ENCODE measurements at places on chromosomes 16 and 17.
A peak's percentile ranks its signal among the peaks of the same experiment; 100 is the strongest.

DNA sequence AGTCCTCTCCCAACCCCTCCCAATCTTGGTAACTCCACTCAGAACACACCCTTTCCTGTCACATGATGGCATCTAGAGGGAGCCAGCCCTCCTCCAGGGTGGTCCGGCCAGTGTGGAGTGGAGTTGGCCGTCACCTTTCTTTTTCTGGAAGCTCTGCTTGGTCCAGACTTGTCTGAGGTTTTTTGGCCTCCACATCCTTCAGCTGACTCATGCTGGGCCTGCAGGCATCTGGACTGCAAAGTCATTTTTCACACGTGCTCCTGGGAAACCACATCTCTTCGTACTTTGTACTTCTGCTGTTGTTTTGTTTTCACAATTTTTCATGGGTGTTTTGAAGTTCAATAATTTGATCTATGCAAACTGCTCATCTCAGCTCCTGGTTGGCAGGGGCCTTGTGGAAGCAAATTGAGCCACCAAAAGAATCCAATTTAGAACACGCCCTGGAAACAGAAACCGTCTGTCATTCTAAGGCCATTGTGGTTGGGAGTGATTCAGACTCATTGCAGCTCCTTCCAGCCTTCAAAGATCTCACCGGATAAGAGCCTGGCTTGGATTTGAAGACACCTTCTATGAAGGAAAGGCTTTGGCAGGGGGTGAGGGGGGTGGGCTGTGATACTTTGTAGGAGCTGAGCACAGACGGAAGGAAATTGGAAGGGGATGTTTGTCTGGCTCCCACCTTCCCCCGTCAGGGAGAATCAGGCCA is 42.4 kb upstream of the NF1 start:
- no peak for DNase-seq

GRCh38 chr17:17180741-17181525 is 25.2 kb downstream of the PLD6 start:
- no peak for DNase-seq

DNA sequence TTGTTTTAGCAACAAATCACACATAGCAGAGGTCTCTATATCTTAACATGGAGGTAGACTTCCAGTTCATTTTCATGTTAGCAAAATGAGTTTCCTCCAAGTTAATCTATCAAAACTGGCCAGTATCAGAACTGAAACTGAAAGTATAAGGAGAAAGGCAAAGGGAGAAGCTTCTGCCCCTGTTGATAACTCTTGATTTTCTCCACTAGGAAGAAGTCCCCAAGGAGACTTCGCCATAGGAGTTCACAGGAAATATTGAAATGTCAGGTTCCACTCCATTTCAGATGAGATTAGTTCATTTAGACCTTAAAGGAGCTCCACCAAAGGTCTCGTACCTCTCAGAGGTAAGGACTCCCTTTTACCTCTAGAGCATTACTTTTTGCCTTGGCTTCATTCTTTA is 1.2 kb upstream of the OGFOD3 start:
- DNase-seq = no peak

- DNase-seq = no peak
These were observed 7.3 kb downstream of the RGS11 start for GRCh38 chr16:268141-269053.

- DNase-seq = peak; percentile 70
These were observed at the start of gene AARSD1 for GRCh38 chr17:42964161-42964932. TSS of gene AARSD1 (minus strand) at chr17:42964454. CDS start at chr17:42964440, 14 bp downstream.

DNA sequence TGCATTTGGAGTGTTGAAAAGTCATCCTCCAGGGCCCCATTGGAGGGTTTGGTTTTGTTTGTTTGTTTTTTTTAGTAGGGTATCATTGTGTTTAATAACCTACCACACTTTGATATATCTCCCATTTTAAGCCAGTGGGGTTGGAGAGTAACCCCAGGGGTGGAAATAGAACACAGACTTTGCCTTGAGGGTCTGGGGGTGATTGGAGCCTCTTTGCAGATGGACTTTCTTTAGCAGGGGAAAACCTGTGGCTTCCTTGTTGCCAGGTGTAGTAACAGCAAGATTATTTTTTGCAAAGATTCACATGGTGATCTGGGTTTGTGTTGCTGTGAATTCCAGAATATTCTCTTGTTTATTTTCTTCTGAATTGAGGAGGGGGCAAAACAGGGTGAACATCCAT is 1.5 kb downstream of the ABCC1 start:
- DNase-seq = no peak

DNA sequence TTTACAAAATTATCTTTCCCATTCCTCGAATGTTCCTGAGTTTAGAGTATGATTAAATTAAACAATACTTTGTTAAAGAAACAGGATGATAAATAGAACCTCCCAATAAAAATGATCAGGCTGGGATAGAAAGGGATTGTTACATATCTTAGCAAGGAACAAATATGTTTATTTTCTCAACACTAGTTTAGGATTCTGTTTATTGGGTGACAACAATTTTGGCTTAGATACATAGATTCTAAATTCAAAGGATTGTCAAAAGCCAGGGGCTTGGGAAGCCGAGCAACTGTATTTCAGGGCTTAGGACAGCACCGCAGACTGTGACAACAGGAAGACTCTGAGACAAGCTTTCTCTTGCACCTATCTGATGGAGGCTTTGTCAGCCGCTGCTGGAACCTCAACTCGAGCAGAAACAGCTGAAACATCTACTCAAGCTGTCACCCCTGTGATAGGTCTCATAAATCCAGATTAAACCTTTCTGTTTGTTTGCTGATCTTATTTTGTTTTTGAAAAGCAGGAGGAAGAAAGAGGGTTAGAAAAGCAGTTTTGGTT is 562.8 kb upstream of the ZFHX3 start:
- DNase-seq = no peak

DNA sequence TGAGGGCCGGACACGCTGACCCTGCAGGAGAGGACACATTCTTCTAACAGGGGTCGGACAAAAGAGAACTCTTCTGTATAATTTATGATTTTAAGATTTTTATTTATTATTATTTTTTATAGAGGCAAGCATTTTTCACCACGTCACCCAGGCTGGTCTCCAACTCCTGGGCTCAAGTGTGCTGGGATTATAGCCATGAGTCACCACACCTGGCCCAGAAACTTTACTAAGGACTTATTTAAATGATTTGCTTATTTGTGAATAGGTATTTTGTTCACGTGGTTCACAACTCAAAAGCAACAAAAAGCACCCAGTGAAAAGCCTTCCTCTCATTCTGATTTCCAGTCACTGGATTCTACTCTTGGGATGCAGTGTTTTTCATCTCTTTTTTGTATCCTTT is 2.3 kb upstream of the SERPINF1 start:
- no peak for DNase-seq

- DNase-seq = no peak
These were observed 1.9 kb downstream of the NOD2 start for GRCh38 chr16:50695017-50696000.

GRCh38 chr17:73983621-73984400 is 219.7 kb upstream of the RPL38 start:
- no peak for DNase-seq

DNA sequence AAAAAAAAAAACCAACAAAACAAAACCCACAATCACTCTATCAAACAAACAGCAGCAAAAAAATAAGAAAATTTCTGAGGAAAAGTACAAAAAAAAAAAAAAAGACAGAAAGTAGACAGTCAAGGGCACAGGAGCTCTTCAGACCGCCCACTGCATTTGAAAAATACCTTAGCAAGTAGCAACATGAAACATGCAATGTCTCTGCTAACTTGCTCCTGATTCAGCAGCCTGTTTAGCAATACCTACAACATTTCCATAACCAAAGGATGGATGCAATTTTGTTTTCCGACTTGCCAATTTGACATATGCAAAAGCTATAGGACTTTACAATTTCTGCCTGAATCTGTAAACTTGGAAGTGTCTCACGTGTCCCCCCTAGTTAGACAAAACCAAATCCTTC is 57.4 kb downstream of the SYNRG start:
- DNase-seq = no peak

DNA sequence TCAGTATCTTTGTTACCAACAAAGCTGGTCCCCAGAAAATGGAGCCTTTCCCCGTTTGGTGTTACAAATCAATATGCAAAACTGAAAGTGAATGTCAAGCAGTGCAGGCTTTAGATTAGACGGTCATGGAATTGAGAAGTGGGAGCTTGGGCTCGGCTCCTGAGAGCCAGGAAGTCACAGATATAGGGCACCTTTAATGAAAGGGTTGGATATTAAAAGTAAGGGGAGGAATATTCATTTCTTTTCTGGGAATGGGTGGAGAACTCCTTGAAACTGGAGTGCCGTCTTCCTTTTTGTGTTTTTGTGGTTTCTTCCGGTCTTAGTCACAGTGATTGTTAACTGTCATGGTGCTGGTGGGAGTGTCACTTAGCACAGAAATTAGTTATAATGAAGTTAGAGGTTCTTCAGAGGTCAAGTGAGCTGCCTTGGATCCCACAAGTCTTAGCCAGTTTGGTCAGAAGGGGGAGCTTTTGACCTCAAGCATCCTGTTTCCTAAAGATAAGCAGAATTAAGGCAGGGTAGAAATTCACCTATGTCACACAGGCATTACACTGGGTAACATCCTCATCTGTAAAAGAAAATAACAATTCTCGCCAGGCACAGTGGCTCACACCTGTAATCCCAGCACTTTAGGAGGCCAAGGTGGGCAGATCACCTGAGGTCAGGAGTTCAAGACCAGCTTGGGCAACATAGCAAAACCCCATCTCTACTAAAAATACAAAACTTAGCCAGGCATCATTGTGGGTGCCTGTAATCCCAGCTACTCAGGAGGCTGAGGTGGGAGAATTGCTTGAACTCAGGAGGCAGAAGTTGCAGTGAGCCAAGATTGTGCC is 9.6 kb upstream of the EIF1 start:
- no peak for DNase-seq

DNA sequence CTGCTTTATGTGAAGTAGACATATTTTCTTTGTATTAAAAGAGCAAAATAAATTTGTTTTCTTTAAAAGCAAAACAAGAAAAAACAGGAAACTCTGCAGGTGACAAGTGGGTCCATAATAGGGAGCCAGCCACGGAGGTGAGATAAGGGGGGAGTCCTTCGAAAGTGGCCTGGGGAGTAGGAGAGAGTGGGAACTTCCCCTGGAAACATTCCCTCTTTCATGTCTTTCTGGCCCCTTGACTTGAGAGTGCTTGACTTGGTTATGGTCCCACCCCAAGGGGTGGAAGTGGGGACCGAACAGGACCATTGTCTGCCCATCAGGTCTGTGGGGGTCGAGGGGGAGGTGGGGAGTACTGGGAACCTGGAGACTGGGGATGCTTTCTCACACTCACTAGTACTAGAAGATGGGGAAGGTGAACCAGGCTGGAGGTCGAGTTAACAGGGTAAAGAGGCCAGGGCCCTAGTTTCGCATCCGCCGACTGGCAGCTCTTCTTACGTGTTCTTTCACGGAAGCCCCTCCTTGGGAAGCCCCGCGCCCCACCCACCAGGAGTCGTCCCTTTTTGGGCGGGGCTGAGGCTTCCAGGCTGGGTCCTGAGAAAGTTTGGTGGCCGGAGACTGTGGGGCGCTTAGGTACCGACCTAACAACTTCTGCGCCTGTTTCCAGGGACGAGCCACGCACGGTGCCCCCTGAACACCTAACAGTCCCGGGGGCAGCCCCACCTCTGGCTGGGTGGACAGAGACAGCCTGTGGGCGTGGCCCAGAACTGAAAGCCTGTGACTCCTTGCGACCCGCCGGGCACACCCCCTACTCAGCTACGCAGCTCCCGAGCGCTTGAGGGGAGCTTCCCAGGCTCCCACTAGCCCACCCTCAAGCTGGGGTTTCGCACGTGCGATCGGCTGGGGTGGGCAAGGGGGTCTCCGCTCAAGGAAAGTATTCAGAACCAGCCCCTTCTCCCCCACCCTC is 790 bp downstream of the TRADD start:
- DNase-seq = peak; percentile 37

DNA sequence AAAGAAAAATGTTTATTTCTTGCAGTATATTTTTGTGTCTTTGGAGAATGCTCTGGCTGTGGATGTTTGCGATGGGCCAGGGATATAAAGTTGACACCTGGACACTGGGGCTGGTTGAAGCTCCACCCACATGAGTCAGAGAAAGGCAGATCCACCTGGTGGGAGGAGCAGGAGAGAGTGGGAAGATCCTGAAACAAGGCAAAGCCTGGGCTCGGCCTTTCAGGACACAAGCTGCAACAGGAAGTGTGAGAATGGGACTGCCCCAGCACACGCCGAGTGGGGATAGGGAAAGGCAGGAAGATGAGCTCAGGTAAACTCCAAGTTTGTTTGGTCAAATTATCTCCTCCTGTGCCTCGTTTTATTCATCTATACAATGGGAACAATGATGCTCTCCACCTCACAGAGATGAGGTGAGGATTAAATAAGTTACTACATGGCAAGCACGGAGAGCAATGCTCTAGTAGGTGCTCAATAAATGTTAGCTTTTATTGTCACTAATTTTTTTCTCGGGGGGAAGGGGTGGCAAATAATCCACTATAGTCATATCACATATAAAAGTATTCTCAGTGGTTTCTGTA is 21.4 kb upstream of the PITPNM3 start:
- DNase-seq = no peak

GRCh38 chr16:27369806-27370205 is 32.2 kb upstream of the IL21R start:
- no peak for DNase-seq

DNA sequence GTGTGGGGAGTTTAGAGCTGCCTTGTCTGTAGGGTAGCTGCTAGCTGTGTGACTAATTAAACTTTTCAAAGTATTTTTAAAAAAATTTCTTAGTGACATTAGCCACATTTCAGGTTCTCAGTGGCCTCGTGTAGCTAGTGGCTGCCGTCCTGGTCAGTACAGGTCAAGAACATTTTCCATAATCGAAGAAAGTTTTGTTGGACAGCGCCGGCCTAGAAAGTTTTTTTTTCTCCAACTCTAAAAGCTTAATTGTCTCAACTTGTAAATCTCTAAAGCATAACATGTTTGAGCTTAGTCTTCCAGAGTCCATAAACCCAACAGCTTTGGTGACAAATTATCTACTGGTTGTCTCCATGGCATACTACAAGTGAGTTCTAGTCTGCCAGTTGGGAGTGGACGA is 4.3 kb downstream of the AKAP1 start:
- DNase-seq = no peak

- no peak for DNase-seq
These were observed 131.8 kb downstream of the STX8 start for GRCh38 chr17:9443811-9444210.

DNA sequence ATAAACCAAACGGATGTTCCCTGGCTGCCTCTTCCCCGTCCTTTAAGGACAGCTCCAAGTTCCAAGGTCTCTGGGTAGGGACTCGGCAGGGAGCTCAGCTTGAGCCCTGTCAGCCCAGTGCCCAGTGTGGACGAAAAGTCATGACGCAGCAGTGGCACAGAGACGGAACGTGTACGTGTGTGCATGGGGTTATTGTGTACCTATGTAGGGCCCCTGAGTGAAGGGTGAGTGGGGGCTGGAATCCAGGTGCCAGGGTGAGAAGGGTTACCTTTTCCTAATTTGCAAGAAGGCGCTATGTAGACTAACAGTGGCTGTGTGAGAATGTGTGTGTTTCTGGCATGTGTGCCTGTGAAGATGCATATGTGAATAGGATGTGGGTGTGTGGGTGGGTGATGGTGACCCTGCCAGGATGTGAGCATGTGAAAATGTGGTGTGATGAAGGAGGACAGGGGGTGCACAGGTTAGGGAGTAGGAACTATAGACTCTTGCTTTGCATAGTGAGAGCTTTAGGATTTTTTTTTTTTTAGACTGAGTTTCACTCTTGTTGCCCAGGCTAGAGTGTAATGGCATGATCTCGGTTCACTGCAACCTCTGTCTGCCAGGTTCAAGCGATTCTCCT is 6.0 kb downstream of the SCN4A start:
- DNase-seq = no peak

- no peak for DNase-seq
These were observed 13.0 kb upstream of the LRRC75A start for GRCh38 chr17:16504984-16505383.

- peak; percentile 9 for DNase-seq
These were observed 55.4 kb downstream of the TNRC6C start for GRCh38 chr17:78013683-78014467.
